Immature natural killer cell (primary cell): ENCODE measurements at places on chromosomes 6 and 20.

DNA sequence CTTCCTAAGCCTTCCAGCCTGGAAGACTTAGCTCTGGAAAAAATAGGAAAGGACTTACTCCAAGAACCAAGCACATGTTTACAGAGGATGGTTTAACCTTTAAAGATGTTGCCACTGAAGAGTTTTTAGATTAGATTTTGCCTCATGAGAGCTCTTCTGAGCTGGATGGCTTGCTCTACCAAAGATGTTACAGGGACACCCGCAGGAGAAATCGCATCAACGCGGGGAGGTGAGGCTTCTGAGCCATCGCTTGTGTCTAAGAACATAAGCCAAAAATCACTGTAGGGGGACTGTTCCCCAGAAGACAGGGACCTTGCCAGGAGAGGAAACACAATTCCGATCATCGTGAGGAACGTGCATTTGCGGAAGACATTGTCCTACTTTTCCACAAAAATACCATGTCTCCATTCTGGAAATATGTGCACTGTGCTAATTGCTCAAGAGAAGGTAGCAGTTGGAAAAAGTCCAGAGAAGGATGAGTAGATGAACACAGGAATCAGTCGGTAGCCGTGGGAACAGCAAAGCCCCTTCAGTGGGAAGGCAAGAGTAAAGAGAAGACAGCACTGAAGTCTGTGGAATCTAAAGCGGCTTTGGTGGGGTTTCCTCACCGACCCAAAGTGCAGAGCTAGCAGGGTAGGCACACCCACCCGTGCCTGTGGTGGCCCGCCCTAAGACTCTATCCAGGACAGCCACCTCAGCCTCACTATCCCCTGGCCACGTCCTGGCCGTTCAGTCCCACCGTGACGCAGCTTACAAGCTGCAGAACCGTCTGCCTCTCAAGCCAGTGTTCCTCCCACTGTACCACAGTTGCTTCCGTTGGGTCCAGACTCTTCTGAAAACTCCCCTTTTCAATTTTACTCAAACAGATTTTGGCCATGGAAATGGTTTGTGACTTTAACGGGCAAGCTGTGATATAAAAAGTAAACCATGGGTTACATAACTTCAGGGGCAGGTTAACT, 334.8 kb downstream of the NRN1 start:
- H3K36me3 ChIP-seq: no peaks in the 10 kb centered on the region
- peaks cover 4% of the 10 kb centered on the region for H3K27me3 ChIP-seq
- no peak overlapping the region for H3K27ac ChIP-seq
- peak overlapping the region; percentile 23 for H3K4me3 ChIP-seq

DNA sequence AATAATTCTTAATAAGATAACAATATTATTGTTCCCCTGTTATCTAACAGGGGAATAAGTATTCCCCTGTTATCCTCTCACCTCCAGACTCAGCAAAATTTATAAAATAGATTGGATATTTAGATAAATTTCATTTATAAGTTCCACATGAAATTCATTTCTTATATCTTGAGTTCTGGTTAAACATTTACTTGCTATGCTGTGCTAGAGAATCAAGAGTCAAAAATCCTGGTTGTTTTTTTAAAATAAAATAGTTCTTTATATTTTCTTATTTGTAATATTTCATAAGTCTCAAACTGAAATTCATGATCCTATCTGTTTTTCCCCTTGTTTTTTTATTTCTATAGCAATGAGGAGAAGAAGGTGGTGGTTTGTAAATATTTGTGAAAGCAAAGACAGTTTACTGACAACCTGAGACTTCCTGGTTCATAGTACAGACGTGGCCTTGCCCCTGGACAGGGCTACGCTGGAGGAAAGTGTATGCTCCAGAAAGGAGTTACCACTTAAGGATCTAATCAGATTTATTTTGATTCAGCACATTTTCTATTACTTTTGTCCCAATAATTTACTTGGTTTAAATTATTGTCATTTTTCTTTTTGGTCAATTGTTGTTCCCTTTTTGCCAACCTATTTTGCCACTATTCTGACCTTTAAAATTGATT, 37.8 kb upstream of the MARCKS start:
- H3K36me3 ChIP-seq: no peaks in the 10 kb centered on the region
- no peak overlapping the region for H3K27ac ChIP-seq
- H3K4me3 ChIP-seq: no peak overlapping the region
- no peaks in the 10 kb centered on the region for H3K27me3 ChIP-seq

- H3K27ac ChIP-seq: no peak overlapping the region
- no peaks in the 10 kb centered on the region for H3K27me3 ChIP-seq
- no peak overlapping the region for H3K4me3 ChIP-seq
- H3K4me1 ChIP-seq: no peaks in the 10 kb centered on the region
- no peaks in the 10 kb centered on the region for H3K36me3 ChIP-seq
These were observed 526.5 kb downstream of the NKAIN2 start for GRCh38 chr6:124330197-124330596.

DNA sequence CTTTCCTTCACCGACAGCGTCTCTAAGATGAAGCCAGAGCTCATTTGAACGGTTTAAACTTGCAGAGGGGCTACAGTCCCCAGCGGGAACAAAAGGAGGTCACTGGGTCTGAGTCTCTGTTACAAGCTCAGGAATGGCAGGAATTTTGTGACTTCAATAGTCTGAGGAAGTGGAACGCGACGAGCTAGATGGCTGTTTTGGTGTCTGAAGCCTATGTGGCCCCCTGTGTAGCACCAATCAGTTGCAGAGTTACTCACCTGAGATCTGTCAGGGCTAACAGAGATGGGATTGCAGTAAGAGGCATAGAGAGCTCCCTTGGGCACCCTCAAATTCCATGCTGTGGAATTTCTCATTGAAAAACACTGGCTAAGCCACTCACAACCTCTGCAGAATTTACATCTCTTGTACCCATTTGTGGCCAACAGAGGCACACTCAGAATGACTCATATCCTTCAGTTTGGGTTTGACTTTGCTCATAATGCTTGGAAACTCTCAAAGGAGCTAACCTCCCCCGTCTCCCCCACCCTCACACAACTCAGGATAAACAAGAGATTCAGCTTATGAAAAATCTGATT, 7.1 kb upstream of the TCP11 start:
- no peaks in the 10 kb centered on the region for H3K36me3 ChIP-seq
- H3K27ac ChIP-seq: no peak overlapping the region
- no peak overlapping the region for H3K4me3 ChIP-seq
- no peaks in the 10 kb centered on the region for H3K4me1 ChIP-seq

- no peak for DNase-seq
- H3K27ac ChIP-seq: peak overlapping the region; percentile 22
- H3K36me3 ChIP-seq: peaks cover 11% of the 10 kb centered on the region
- H3K4me3 ChIP-seq: no peak overlapping the region
These were observed 6.3 kb upstream of the APMAP start for GRCh38 chr20:24998631-24999445.
